ENCODE measurements at places on chromosomes 2 and 18. TPM values are rescaled to one million over a fixed set of nuclear protein-coding genes. Genes with fewer than 3 reads are reported as not detected.

DNA sequence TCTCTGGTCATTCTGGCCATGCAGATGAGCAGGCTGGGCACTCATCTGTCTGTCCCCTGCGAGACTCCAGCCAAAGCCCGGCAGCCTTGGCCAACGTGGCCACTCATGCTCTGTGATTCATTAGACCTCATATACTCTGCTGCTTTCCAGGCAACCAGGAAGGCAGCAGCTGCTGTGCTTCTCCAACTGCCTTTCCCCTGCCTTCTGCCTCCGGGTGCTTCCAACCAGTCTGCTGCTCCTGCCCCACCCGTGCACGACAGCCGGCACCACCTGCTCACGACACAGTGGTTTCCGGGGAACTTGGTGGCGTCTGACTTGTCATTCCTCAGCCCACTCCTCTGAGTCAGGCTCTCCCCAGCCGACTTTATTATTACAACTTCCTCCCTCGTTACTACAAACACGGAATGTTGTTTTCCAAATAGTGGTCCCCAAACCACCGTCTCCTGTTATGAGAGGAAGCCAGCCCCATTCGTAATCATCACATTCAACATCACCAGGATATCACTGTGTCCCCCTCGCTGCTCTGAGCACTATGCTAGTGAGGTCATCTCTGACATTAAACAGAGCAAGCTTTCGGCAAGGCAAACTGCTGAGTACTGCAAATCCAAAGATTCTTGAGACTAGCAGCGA lies 392.4 kb downstream of the ALK start:
- H3K4me3 ChIP-seq: no peak overlapping the region
- H3K4me1 ChIP-seq: peaks cover 14% of the 10 kb centered on the region
- no peaks in the 10 kb centered on the region for H3K27me3 ChIP-seq
- peak; percentile 57 for DNase-seq
- no peaks in the 10 kb centered on the region for H3K36me3 ChIP-seq
- H3K27ac ChIP-seq: peak overlapping the region; percentile 37

The IL1RL1 gene
- total RNA-seq: not detected

DNA sequence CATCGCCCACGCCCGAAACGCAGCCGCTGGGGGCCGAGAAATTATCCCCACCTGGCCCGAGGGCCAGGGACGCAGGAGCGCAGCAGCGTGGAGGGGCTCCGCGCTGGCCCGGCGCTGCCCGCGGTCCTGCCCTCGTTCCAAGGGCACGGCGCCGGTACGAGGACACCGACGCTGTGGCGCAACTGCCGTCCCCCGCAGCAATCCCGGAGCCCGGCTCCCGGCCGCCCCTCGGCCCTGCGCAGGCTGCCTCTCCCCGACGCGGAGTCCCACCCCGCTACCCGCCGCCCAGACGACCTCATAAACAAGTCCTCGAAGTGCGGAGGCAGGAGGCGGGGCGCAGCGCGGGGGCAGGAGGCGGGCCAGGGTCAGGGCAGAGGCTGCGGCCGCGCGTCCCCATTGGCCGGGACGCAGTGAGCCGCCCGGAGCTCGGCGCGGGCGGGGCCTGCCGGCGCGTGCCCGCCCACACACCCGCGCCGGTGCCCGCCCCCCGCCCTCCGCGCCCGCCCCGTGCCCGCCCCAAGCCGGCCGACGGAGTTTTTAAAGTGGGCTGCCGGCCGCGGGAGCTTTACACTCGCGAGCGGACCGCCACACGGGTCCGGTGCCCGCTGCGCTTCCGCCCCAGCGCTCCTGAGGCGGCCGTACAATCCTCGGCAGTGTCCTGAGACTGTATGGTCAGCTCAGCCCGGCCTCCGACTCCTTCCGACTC lies at the start of gene EPAS1:
Gene EPAS1 (plus strand): TSS at position 568 of the 706 bp plus-strand sequence. CDS start 505 bp downstream, outside the sequence.
- no peaks in the 10 kb centered on the region for H3K27me3 ChIP-seq
- DNase-seq: peak; percentile 76
- H3K27ac ChIP-seq: no peak within 1 kb of the TSS

- no peaks in the 10 kb centered on the region for H3K27me3 ChIP-seq
- H3K4me3 ChIP-seq: no peak overlapping the region
- no peak for DNase-seq
- peaks cover 8% of the 10 kb centered on the region for H3K4me1 ChIP-seq
- H3K36me3 ChIP-seq: peaks cover 7% of the 10 kb centered on the region
- H3K27ac ChIP-seq: no peak overlapping the region
These were observed 13.6 kb downstream of the HPCAL1 start for GRCh38 chr2:10316336-10316735.

The ADRA2B gene
- total RNA-seq: not detected

- no peak for DNase-seq
- H3K27ac ChIP-seq: no peak overlapping the region
- no peaks in the 10 kb centered on the region for H3K36me3 ChIP-seq
- no peaks in the 10 kb centered on the region for H3K27me3 ChIP-seq
- H3K4me1 ChIP-seq: 0 out of 2 replicates have a peak, but pooled peaks cover 4% of the 10 kb centered on the region
These were observed 41.6 kb downstream of the TOGARAM2 start for GRCh38 chr2:29022679-29023078.

The STARD6 gene
- not detected for total RNA-seq

DNA sequence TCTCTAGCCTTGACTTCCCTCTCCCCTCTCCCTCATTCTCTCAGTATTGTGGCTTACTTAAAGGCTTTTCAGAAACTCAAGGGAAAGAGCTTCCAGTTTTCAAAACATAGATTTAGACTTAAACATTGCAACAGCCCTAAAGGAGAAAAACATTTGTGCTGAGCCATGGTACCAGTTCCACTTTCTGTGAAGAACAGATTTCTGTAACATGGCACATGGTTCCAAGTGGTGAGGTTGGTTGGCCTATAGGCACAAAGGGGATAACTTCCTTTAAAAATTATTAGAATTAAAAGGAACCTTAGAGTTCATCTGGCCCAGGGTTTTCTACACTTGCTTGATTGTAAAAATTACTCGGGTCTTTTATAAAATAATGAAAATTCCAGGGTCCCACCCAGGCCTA lies 138.6 kb upstream of the CDCA7 start:
- H3K36me3 ChIP-seq: peaks cover 8% of the 10 kb centered on the region
- peaks cover 10% of the 10 kb centered on the region for H3K4me1 ChIP-seq
- no peak overlapping the region for H3K27ac ChIP-seq
- no peak for DNase-seq
- H3K4me3 ChIP-seq: no peak overlapping the region

DNA sequence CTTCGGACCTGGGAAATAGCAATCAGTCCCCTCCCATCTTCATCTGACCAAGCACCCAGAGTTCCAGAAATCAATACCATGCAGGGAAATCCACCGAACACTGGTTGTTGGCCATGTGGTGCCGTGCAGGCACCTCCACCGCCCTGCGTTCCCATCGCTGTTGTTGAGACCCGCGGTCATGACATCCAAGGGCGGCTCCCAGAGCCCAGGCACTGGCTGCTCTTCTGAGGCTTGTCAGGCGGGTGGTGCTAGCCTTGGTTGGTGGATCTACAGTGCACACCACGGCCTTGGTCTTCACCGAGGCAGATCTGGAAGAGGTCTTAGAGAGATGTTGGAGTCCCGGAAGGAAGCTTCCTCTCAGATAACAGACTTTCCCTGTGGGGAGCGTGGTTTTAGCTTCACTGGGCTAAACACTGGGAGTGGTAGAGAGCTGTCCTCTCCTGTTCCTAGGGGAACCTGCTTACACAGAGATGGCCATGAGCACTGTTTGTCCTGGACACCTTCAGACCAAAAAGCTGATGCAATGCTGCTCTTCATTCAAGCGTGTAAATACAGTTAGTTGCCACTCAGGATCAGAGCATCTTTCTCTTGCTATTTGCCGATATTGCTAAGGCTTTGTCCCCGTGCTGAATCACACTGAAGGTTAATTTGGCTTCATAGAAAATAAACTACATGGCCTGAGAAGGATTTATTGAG lies 58.3 kb downstream of the SMIM21 start:
- H3K27me3 ChIP-seq: no peaks in the 10 kb centered on the region
- H3K36me3 ChIP-seq: no peaks in the 10 kb centered on the region

The NETO1 gene
- total RNA-seq: not detected

GRCh38 chr2:121386707-121387106 lies 101.7 kb upstream of the TFCP2L1 start:
- H3K27me3 ChIP-seq: no peaks in the 10 kb centered on the region
- peaks cover 37% of the 10 kb centered on the region for H3K36me3 ChIP-seq
- no peak for DNase-seq
- H3K4me3 ChIP-seq: no peak overlapping the region

The BOK gene
- total RNA-seq: 338 TPM

The TBR1 gene
- total RNA-seq: 0.03 TPM

The CXCR1 gene
- total RNA-seq: not detected

GRCh38 chr2:71947809-71948208 lies 199.9 kb downstream of the CYP26B1 start:
- no peaks in the 10 kb centered on the region for H3K4me1 ChIP-seq
- H3K36me3 ChIP-seq: no peaks in the 10 kb centered on the region
- no peak overlapping the region for H3K27ac ChIP-seq
- H3K27me3 ChIP-seq: no peaks in the 10 kb centered on the region
- no peak overlapping the region for H3K4me3 ChIP-seq
